Activated T-cell treated with anti-CD3 and anti-CD28 coated beads, Interleukin-2, amount 50 U/mL, for 24 hours (primary cell): ENCODE measurements at places on chromosomes 2 and 18.

- no peak for DNase-seq
Measured at GRCh38 chr18:45825258-45826044, at the start of gene SIGLEC15. Gene SIGLEC15 (plus strand): TSS chr18:45825675. CDS start chr18:45825729, 54 bp downstream.

GRCh38 chr2:221704442-221704841 is 132.3 kb upstream of the EPHA4 start:
- DNase-seq = no peak

- DNase-seq = no peak
Measured at GRCh38 chr2:9681427-9681817, 50.6 kb upstream of the YWHAQ start.

- no peak for DNase-seq
Measured at GRCh38 chr2:141499123-141499522, 631.7 kb downstream of the LRP1B start.

DNA sequence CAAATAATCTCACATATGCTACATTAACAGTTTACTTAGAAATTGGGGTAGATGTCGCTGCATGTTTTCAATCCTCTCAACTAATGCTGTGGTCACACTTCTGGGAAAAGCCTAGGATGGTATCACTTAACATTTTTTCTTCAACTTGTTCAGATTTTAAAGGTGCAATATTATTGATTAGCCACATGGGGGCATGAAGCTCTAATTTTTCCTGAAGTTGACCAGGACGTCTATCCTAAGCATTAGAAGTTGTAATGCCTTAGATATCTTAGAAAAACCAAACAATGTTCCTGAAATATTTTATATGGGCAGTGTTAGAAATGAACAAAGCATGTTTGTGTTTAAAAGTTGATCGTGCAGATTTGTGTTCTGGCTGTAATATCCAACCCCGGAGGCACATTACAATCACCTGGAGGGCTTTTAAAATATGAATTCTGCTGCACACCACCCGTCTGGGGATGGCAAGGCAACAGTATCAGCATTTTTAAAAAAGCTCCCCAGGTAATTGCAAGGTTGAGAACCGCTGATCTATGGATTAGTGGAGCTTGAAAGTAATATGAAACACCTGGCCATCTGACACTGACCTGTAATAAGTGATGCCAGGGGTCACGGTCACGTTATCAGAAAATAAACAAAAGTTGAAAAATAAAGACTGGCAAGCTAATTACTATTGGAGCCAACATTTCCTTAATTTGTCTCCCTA is 100.5 kb upstream of the LMAN1 start:
- no peak for DNase-seq

GRCh38 chr2:130810490-130810889 is 26.2 kb upstream of the ARHGEF4 start:
- no peak for DNase-seq

DNA sequence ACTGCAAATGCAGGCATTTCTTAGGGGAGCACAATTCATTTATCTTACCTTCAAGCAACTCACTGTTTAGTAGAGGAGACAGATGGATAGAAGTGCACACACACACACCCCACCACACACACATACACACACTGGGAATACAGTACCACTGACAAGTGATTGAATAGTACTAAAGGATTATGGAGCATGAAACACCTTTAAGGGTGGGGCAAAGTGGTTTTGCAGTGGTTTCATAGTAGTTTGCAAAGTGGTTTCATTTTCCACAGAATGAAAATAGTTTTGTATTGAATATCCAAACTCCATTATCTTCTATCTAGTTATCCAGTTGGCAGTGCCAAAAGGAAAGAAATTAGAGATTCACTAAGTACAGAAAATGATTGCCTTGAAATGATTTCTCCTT is 18.9 kb downstream of the KIF5C start:
- DNase-seq = no peak

- peak; percentile 29 for DNase-seq
Measured at GRCh38 chr2:58428096-58429013, 187.2 kb upstream of the FANCL start.

DNA sequence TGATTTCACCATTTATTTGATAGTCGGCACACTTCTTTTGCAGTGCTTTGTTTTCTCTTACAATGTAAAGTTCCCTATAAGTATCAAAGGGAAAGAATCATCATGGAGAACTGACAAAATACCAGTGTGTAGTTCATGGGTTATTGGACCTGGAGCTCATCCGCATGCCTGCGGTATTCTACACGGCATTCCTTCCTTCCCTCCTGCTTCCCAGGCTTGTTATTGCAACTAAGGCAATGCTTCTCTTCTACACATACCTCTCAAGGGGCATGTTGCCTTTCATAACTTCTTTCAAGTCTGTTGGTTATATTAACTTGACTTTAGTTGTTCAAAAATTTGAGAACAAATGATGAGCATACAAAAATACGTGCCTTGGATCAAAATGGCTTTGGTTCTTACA is 24.3 kb upstream of the FAP start:
- DNase-seq = no peak
